ENCODE measurements at places on chromosomes 5 and 9. TPM values are rescaled to one million over a fixed set of nuclear protein-coding genes. Genes with fewer than 3 reads are reported as not detected.

- DNase-seq: no peak
These were observed 76.6 kb downstream of the RALGPS1 start for GRCh38 chr9:126991183-126991582.

GRCh38 chr9:135283671-135284070 lies 195.9 kb upstream of the PPP1R26 start:
- DNase-seq: no peak

Gene AQP7
- total RNA-seq: not detected

DNA sequence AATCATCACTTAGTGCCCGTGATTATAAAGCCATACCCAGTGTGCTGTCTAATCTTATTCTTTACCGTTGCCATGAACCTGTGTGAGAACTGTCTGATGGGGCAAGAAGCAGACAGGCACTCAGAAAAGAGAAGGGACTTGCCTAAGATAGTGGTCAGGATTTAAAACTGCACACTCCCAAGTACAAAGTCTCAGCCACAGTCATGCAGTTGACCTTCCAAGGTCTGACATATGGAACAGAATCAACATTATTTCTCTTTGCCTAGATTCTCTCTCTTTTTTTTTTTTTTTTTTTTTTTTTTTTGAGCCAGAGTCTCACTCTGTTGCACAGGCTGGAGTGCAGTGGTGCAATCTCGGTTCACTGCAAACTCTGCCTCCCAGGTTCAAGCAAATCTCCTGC lies 1.9 kb upstream of the PPP2CA start:
- DNase-seq: no peak

Gene SHISAL2B
- not detected for total RNA-seq

Gene PTGER4
- total RNA-seq: 3.9 TPM

GRCh38 chr5:173507171-173507570 lies 109.3 kb downstream of the BOD1 start:
- DNase-seq: no peak

Gene MELK
- 28.8 TPM for total RNA-seq

Gene ORM2
- total RNA-seq: not detected

DNA sequence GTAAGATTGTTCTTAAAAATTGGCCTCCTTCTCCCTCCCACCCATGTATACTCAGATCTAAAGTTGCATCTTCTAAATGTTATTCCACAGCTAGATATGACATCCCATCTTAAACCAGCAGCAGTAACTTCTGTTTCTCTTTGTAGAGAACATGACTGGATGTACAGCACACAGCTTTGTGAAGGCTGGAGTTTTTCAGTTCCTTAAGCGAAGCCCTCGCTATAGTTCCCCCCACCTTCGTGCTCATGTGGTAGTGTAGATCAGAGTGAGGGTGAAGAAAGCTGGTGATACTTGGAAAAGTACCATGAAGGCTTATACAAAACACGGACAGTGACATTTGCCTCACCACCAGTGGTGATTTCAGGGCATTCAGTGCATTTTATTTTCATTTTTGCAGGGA lies 137.5 kb downstream of the MAT2B start:
- DNase-seq: no peak

- peak; percentile 62 for DNase-seq
These were observed 34.7 kb downstream of the LMNB1 start for GRCh38 chr5:126811515-126812198.

- DNase-seq: no peak
These were observed 161.8 kb downstream of the PJA2 start for GRCh38 chr5:109247986-109248385.

Gene MLANA
- total RNA-seq: not detected

- no peak for DNase-seq
These were observed 27.7 kb downstream of the CDH9 start for GRCh38 chr5:27010646-27011045.

Gene ZNF658
- 2.3 TPM for total RNA-seq

DNA sequence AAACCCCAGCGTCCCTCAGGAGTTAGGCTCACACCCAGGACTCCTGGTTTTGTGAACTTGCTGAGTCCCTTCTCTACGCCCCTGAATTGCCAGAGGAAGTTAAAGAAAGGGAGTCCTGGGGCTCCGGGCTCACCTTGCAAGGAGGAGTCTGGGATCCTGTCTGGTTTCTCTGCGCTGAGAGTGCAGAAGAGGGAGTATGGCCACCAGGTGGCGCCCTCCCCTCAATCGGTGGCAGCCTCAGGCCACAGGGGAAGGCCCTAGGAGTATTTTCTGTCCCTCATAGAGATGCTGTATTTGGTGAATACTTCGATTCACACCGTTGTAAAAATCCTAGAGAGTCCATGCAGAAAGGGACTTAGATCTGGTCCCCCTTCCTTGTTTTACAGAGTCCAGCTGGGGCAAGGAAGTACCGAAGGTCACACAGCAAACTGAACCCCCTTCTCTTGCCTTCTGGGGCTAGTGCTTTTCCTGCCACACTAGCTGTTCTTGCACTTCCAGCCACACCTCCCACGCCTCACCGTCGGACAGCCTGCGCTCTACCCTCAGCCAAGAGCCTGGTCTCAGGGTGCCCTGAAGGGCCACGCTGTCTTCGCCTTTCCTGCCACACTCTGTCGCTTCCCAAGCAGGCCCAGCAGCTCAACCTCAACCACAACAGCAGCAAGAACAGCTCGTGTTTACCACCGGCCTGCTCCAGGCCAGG lies 10.2 kb downstream of the HAND1 start:
- peak; percentile 54 for DNase-seq

Gene FOXD4L5
- 0.09 TPM for total RNA-seq

DNA sequence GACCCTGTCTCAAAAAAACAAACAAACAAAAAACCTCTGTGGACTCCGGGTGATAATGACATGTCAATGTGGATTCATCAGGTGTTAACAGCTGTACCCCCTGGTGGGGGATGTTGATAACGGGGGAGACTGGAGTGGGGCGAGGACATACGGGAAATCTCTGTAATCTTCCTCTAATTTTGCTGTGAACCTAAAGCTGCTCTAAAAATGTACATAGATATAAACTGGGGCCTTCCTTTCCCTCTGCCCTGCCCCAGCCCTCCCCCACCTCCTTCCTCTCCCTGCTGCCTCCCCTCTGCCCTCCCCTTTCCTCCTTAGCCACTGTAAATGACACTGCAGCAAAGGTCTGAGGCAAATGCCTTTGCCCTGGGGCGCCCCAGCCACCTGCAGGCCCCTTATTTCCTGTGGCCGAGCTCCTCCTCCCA lies 1.4 kb upstream of the CEL start:
- DNase-seq: no peak

DNA sequence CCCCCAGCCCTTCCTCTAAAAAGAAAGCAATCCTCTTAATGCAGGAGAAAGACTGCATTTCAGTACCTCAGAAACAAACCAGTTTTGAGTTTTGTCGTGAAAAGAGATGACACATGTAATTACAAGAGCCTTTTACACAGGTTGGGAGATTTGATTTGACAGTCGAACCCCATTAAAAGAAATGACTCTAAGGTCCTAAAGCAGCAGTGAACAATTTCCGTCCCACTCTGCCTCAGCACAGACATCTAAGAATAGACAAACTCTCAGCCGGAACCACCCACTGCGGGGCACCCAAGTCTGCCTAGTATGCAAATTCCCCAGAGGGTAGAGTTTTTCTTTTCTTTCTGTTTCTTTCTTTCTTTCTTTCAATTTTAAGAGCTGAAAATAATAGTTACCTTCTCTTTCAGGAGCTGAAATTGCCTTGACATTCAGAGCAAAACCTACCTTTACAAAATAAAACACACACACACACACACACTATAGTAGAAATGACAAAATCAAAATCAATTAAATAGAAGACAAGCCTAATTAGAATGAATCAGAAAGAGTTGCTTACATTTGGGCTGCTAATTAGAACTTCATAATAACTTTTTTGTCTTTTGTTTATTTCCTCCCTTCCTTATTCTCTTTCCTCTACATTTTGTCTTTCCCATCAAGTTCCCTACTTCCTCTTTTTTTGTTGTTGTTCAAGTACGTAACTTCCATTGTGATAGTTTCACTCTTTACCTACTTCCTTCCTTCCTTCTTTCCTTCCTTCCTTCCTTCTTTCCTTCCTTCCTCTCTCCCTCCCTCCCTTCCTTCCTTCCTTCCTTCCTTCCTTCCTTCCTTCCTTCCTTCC lies 65.1 kb downstream of the BASP1 start:
- DNase-seq: no peak

Gene C9
- 0.18 TPM for total RNA-seq

DNA sequence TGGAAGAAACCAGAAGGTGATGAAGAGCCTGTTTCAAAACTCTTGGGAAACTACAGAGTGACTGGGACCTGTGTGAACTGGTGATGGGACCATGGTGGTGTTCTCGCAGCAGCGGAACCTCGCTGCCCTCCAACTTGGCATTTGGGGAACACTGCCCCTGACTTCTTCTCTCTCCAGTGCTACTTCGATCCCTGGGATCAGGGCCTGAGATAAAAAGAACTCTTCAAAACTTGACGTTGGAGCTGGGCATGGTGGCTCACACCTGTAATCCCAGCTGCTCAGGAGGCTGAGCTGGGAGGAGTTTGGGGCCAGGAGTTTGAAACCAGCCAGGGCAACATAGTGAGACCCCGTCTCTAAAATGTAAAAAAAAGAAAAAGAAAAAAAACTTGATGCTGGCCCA lies 18.1 kb downstream of the PITX1 start:
- no peak for DNase-seq

Gene FAT2
- not detected for total RNA-seq

DNA sequence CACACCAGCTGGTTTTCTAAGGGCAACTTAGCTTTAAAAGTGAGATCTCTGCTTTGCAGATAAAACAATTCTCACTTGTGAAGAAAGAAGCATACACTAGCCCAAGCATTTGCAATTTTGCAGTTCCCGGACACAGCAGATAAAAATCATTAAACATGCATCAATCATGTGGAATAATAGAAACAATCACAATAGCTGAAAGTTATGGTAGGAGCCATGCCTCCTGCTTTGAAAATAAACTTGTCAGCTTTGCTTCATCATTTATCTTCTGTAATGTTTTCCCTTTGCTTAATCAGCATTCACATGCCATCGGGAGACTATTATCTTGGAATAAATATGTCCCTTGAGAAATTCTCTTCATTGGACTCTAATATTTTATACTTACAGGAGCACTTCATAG lies 60.3 kb upstream of the DAB2 start:
- DNase-seq: no peak

- DNase-seq: no peak
These were observed 500.4 kb downstream of the IRX1 start for GRCh38 chr5:4095918-4096630.

Gene TMEM161B
- 9.9 TPM for total RNA-seq

DNA sequence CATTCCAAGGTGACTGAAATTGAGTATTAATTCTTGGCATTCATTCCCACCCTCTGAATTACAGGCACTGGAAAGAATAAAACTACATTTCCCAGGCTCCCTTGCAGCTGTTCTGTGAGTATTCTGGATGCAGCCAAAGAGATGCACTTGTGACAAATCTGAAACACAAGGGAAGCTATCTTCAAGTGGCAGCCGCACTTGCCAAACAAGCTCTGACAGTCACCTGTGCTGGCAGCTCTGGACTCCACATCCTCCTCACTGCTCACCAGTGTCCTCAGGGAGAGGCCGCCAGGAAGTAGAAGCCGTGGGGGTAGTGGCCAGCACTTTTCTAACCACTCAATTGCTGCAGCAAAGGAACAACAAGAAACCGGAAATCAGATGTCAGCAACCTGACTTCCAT lies 275.0 kb downstream of the NR2F1-AS1 start:
- no peak for DNase-seq

Gene TMC1
- total RNA-seq: 0.68 TPM

GRCh38 chr5:177468685-177469628 lies 4.5 kb downstream of the DBN1 start:
- DNase-seq: peak; percentile 75

Gene SCGB3A2
- not detected for total RNA-seq

- DNase-seq: no peak
These were observed 188.8 kb upstream of the GLRA1 start for GRCh38 chr5:152113401-152113800.

DNA sequence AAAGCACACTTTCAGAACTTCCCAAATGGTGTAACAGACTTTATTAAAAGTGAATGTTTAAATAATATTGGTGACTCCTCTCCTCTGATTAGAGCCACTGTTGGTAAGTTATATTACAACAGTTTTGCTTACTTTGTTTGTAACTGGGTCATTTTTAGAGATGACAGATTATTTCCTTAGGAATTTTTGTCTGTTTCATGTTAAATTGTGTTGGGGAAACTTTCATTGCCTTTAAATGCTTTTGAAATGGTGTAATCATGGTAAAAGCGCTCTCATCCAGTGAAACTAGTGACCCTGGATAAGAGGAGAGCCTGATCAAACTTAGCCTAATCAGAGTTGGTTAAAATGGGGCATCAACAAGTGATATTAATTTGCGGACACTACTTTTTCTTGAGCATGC lies 39.4 kb downstream of the TNPO1 start:
- no peak for DNase-seq

DNA sequence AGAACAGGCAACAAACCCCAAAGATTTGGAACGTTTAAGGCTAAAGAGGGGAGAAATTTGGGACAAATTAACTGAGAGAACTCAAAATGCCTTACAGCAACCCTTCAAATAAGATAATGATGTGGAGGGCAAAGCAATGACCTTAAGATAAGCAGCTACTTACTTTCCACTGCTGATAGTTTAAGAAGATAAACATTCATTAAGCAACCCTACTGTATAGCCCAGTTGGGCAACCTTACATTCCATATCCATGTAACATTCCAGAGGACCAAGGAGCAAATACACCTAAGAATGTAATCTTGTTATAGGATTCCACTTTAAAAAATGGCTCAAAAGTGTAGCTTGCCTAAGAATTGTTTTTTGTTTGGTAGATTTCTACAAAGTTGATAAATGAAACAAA lies 14.8 kb downstream of the ETF1 start:
- no peak for DNase-seq

Gene CKS2
- 121 TPM for total RNA-seq

Measured in HFFc6 (cell line).